ENCODE measurements at places on chromosomes 3 and 15. TPM values are rescaled to one million over a fixed set of nuclear protein-coding genes. Genes with fewer than 3 reads are reported as not detected.

- H3K27me3 ChIP-seq = no peaks in the 10 kb centered on the region
- DNase-seq = no peak
- no peak overlapping the region for H3K27ac ChIP-seq
- no peak overlapping the region for H3K4me3 ChIP-seq
Measured at GRCh38 chr3:187107989-187108388, 31.3 kb downstream of the RPL39L start.

GRCh38 chr3:42397644-42398043 is 12.8 kb downstream of the LYZL4 start:
- no peak overlapping the region for H3K4me3 ChIP-seq
- H3K27ac ChIP-seq = no peak overlapping the region
- H3K4me1 ChIP-seq = no peaks in the 10 kb centered on the region
- no peaks in the 10 kb centered on the region for H3K27me3 ChIP-seq
- DNase-seq = no peak
- H3K36me3 ChIP-seq = no peaks in the 10 kb centered on the region

The CAMK2N2 gene
- not detected for total RNA-seq

GRCh38 chr15:44075535-44075934 is 119.5 kb downstream of the FRMD5 start:
- no peak overlapping the region for H3K27ac ChIP-seq
- no peak for DNase-seq
- H3K4me1 ChIP-seq = no peaks in the 10 kb centered on the region
- H3K27me3 ChIP-seq = no peaks in the 10 kb centered on the region
- no peak overlapping the region for H3K4me3 ChIP-seq
- H3K36me3 ChIP-seq = no peaks in the 10 kb centered on the region
